ENCODE measurements at places on chromosomes 4 and X.

GRCh38 chr4:64130907-64131306 is 278.3 kb downstream of the TECRL start:
- no peak for DNase-seq

GRCh38 chr4:88753658-88754571 is 56.3 kb upstream of the NAP1L5 start:
- no peak for DNase-seq

DNA sequence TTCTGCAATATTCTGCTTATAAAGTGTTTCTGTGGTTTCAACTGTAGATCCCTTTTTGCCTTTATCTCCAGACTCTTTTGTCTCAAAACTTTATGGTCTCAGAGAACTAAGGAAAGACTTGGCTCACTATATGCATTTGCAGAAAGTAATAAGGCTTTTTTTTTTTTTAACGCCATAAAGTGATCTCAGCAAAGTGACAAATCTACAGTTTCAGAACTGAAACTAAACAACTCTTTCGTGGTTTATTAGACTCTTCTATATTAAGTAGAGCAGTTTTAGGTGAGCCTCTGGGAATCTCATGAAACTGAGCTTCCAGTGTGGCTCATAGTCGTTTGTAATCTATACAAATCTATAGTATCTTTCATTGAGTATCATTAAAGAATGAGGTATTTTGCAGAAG is 15.3 kb downstream of the ATP7A start:
- DNase-seq: no peak

DNA sequence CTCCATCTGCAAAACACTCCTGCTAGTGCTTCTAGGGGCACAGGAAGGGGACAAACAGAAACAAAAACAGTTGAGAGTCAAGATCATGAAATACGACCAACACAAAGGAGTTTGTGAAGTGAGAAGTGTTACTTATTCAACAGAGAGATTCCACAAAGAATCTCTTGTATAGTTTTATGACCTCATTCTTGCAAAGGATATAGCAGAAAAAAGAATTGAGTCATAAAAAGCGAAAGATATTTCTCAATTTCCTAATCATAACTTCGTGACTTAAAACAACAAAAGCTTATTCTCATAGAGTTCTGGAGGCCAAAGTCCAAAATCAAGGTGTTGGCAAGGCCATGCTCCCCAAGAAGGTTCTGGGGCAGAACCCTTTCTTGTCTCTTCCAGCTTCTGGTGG is 40.7 kb downstream of the TIGD4 start:
- DNase-seq: no peak

DNA sequence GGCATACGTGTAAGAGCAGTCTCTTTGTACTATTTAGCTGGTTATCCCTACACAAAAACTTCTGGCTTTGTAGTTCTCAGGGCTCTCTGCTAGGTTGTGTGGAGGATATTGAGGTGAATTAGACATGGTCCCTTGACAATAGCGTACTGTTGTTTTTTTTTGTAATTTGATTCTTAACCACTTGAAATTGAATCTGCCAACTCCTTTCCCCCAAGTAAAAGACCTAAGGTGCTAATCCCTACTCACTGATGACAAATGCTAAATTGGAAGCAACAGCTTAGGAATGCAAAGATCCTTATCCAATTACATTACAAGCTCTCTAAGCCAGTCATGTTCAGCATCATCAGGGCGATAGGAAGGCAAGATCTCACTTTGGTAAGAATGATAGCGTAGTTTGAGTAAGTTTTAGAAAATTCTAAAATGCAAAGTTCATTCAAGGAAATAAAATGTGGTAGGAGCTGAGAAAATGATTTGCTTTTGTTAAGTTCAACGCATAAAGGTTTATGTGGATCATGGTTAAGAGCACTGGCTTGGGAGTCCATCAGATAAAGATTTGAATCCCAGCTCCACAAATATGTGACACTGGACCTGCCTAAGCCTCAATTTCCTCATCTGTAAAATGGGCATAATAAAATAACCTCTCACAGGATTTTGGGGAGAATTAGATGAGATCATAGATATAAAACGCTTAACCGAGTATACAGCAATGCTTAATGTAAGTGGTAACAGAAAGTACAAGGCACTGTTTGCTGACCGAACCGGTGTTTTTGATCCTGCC is 39.3 kb downstream of the DOCK11 start:
- no peak for DNase-seq

- DNase-seq: no peak
Observed at GRCh38 chr4:154304679-154305078, 186.9 kb downstream of the DCHS2 start.

- DNase-seq: no peak
Observed at GRCh38 chr4:519203-519651, 20.2 kb downstream of the PIGG start.

GRCh38 chrX:150212672-150213480 is 150.2 kb upstream of the MAMLD1 start:
- DNase-seq: no peak

DNA sequence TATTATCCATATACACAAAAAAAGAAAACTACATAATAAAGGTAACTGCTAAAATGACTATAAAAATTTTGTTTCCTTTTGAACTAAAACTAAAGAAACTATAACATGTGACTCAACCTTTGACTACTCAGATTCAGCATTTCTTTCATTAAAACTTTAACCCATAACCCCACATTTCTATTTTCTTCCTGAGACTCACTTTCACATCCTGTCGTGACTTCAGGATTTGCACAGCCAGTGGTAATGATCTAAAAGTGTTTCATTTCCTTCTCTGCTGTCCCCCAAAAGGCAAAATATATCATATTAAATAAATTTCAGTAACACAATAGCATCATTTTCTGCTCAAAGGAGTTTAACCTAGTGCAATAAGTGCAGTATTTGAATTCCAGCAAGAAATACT is 1022.4 kb upstream of the DIAPH2 start:
- no peak for DNase-seq

GRCh38 chrX:109709129-109709631 is 23.9 kb downstream of the ACSL4 start:
- no peak for DNase-seq

- DNase-seq: no peak
Observed at GRCh38 chrX:97374266-97374665, 490.6 kb downstream of the RPA4 start.

DNA sequence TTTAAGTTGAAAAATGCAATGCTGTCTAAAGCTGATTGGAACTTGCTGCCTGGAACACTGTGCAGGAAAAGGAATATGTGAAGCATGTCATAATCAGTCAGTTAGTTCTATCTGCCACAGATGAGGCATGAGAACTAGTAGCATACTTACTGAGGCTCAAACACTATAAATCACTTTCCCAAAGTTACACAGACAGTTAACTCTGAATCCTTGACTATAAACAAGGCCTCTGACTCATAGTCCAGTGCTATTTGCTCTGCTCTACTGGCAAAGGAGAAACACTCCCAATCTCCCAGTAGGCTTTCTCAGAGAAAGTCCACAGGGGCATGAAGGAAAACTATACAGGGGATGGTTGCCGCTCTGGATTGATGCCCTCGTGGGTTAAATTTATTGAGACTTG is 2078.4 kb upstream of the TENM3 start:
- DNase-seq: no peak

GRCh38 chr4:39320381-39321115 is 45.6 kb downstream of the RFC1 start:
- DNase-seq: no peak

GRCh38 chr4:184375027-184375426 is 99.3 kb downstream of the IRF2 start:
- DNase-seq: no peak

DNA sequence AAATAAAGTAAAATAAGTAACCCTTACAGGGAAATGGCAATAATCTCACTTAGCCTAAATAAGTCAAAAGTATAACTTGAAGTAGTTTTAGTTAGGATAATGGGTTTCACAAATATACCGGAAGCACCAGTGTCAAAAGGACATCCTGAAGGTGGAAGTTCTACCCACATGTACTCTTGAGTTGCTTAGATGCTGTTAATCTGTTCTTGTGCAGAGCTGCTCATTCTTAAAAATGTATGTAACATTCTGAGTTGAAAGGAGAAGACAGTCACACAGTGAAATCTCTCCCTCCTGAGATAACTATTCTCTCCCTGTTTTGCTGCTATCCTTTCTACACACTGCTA is 11.2 kb upstream of the CCNG2 start:
- no peak for DNase-seq

DNA sequence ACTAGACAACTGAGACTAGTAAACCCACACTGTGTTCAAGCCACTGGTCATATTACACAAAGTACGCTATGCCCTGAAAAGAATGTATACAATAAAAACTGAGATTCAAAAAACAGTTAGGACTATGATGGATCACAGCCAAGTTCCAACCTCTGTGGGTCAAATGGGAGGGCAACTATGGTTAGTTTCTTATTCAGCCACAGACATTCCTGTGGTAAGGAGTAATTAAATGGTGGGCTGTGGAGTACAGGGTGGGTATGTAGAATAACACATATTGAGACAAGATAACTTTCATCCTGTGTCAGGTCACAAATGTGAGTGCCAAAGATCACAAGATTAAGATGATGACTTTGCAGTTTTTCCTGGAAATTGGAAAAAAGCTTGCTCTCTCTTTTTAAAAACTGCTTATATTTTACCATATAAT is 167.2 kb downstream of the NPNT start:
- no peak for DNase-seq

GRCh38 chr4:6917461-6918271 is 8.0 kb downstream of the TBC1D14 start:
- DNase-seq: no peak

- no peak for DNase-seq
Observed at GRCh38 chr4:117678861-117679260, 355.4 kb upstream of the NDST3 start.

- DNase-seq: no peak
Observed at GRCh38 chr4:84971319-84971932, 4.9 kb upstream of the WDFY3 start.

GRCh38 chrX:69195192-69195591 is 29.9 kb upstream of the PJA1 start:
- DNase-seq: no peak

DNA sequence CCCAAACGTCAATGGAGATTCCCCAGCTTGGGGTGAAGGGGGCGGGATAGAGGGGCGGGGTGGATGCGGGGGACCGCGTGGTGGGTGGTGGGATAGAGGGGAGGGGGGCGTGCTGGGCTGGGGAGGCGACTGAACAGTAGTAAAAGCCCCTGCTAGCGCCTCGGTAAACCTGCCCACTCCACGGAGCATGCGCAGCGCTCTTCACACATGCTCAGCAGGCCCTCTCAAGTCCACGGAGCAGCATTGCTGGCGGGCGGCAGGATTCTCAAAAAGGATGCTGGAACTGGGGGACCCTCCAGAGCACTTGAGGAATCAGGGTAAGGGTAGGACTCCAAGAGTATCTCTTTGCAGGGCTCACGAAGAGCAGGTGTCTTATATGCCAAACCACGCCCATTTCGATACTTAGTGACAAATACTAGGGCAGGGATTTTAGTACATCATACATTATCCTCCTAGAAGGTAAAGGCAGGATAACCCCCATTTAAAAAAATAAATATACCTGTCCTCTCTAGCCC is 378 bp upstream of the RPS6KA6 start:
- DNase-seq: peak; percentile 75

DNA sequence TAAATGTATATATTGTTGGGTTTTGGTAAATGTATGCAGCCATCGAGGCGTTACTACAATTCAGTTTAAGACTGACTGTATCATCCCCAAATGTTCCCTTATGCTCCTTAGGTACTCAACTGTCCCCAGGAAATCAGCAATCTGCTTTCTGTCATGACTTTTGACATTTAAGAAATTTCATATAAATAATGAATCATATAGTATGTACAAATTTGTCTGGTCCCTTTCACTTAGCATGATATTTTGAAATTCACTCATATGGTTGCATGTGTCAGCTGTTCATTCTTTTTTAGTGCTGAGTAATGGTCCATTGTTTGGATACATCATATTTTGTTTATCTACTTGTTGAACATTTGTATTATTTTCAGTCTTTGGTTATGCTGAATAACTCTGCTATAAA is 218.8 kb downstream of the C4orf33 start:
- DNase-seq: no peak

DNA sequence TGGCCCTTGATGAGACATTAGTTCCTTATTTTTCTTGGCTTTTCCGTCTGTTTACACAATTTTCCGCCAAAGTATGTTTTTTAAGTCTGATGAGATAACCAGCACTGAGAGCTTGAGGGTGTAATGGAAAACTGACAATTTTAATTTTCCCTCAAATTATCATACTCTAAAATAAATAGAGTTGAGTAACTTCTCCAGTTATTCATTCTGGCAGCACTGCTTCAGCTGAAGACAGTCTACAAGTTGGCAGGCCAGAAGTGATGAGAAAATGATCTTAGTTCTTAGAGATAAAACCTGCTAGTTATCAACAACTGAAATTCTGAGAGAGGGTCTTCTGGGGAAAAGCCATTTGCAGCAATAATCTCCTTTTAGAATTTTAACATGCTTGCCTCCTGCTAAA is 241.6 kb upstream of the TET2 start:
- no peak for DNase-seq

DNA sequence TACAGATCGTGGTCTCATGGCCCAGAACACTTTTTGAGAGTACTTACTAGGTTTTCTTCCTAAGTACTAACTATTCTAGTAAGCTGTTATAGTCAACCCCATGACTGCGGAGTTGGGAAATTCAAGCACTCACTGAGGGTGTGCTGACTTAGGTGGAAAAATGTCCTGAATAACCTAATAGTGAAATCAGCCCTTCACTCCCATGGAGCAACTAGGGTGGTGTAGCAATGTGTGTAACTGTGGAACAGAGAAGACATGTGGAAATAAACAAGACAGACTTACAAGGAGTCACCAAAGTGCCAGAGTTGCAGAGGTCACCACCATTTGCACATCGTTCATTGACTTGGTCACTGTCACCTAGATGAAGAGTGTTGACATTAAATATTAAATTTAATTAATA is 12.1 kb upstream of the VSIG4 start:
- no peak for DNase-seq

GRCh38 chrX:108091878-108092291 is 307 bp downstream of the ATG4A start:
- DNase-seq: no peak

DNA sequence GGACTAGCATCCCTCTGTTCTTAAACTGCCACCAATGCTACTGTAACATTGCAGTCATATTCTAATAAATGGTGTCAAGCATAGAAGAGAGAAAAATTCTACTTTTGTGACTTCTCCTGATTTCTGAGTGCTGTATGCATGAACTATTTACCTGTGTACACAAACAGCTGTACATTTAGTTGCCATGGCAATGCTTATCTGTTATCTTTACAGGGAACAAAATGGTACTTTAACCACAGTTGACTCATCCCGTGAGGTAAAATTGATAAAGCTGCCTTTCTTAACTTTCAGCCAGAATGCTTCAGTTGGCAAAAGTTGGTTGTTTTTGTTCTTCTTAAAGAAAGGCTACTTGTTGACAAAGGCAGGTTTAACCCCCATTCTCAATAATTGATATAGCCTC is 587.5 kb upstream of the MAGEB2 start:
- no peak for DNase-seq

GRCh38 chr4:159178151-159178546 is 75.3 kb downstream of the RAPGEF2 start:
- DNase-seq: no peak

GRCh38 chr4:119604266-119604665 is 24.3 kb downstream of the PDE5A start:
- DNase-seq: no peak

GRCh38 chr4:11741190-11741652 is 312.5 kb upstream of the HS3ST1 start:
- no peak for DNase-seq

GRCh38 chr4:170805352-170805751 is 715.6 kb upstream of the AADAT start:
- DNase-seq: no peak

- no peak for DNase-seq
Observed at GRCh38 chr4:34258176-34258575, 1986.1 kb downstream of the ARAP2 start.

Measured in left forelimb (tissue), 1 donor.